ENCODE measurements at places on chromosomes 4 and X.

- DNase-seq, result no peak
Measured at GRCh38 chrX:17160975-17161374, 214.0 kb upstream of the NHS start.

DNA sequence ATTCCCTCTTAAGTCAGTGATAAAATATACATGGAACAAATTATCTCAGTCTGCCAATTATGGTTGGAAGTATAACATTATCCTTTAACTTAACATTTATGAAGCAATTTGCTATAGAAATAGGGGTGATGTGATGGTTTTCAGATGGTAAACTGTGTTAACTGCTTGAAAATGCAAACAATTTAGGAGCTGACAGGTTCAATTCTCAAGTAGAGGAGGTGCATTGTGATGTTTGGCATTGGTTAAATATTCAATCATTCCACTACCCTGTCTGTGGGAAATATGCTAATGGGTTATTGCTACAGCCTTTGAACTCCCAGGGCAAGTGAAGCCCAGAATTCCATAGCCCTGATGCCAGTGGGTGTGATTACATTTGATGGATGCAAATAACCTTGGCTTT is 243.4 kb upstream of the GK2 start:
- DNase-seq, result no peak

DNA sequence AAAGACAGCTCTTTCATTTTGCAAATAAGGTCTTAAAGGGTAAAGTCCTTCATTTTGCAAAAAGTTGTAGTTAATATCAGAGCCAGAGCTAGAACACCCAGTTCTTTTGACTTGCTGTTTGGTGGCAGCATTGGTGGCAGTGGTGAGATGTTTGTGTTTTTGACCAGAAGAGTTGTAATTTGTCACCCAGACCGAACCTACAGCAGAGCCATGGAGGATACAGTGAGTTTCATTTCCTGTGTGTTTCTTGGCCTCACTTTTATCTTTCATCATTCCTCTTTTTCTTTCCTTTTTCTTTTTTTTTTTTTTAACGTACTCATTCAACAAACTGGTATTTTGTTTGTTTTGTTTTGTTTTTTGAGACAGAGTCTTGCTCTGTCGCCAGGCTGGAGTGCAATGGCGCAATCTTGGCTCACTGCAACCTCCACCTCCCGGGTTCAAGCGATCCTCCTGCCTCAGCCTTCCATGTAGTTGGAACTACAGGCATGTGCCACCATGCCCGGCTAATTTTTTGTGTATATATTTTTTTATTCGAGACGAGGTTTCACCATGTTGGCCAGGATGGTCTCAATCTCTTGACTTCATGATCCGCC is 116.4 kb downstream of the AFF1 start:
- DNase-seq, result no peak

- DNase-seq, result no peak
Measured at GRCh38 chrX:151458824-151459223, 61.8 kb downstream of the VMA21 start.

- DNase-seq, result no peak
Measured at GRCh38 chrX:132088864-132089263, 39.0 kb downstream of the FRMD7 start.
